ENCODE measurements at places on chromosomes 2 and 18.

DNA sequence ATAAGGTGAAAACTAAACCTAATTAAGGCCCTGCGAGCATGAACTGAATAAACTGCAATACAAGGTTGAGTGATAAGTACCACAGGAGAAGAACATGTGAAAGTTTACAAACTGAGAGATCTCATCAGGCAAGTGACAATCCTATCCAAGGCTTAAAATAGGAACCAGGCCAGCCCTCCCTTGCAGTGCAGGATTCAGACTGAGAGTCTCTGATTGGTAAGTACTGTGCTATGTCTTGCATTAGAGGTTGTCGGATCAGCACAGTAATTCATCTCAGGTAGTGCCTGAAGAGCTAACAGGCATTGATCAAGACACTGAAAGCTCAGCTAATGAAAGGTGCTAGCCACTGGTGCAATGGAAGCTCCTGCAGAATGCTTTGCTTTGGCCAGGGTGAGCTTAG, 801.7 kb upstream of the ID2 start:
- no peak for DNase-seq

DNA sequence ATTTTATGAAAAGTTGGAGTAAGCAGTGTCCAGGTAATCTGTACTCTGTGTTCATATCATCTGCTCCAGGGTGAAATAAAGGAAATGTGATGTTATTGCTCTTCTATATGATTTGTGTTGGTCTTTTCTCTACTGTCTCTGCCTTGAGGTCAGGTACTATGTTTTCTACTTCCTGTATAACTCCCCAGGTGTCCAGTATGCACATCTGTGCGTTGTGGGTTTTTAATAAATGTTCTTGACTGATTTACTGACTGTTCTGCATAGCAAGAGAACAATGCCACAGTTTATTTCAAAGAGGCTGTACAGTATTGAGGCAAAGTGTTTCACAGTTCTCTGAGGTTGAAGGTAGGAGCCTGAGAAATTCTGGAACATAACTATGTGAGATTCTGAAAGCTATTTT, 89.7 kb downstream of the BABAM2 start:
- DNase-seq: no peak

- DNase-seq: no peak
These were observed 374.4 kb downstream of the MTX2 start for GRCh38 chr2:176643646-176644045.

GRCh38 chr2:85803704-85804425, 50.1 kb downstream of the ATOH8 start:
- no peak for DNase-seq

DNA sequence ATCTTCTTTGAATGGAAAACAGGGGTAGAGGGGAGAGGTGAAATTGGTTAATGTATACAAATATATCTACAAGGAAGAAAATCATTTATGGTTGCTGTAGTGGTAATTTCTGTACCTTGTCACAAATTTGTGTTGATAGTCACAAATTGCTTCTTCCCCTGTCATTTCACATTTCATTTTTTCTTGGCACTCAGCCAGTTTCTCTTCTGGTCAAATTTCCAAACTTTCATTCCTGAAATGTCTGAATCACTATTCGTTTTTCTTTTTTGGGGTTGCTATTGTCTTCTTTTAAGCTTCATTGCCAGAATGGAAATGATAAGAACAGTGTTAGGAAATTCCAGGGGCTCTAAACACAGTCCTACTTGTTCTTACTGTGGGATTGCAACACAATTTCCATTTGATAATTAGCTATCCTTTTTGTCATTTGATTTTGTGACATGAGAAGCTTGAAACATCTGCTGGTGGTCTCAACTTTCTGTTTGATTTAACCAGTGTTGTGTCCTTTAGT, 136.0 kb upstream of the GCFC2 start:
- no peak for DNase-seq

DNA sequence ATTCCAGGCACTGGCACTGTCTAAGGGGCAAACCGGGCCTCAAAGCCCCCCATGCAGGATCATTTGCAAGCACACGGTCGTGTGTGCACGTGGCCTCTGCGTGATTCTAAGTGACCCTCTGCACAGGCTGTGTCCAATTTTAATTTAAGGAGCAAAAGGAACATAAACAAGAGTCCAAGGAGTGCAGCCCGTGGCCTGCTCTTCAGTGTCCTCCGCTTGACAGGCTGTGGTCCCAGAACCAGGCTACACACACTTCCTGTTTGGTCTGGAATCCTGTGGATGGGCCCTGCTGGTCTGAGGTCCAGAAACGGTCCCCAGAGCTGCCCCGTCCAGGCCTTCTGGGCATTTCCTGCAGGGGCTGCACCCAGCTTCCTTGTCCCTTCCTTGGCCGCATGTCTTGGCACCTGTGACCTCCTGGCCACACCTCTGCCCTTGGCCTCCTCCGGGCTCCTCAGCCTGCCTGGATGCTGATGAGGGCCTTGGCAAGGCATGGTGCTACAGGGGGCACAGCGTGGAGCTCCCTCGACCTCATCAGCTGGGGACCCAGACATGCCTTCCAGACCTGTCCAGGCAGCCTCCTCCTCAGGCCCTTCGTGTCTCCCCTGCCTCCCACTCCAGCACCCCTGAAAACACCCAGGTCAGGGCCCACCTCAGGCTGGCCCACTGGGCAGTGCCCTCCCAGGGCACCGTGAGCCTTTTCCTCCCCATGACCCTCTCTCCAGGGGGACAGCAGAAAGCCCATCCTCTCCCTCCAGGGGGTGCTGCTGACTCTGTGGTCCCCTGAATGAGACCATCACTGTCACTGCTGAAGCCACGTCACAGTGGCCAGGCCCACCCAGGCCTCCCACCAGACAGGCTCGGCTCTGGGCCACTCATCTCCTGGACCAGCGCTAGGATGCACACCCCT, 136.4 kb upstream of the GPC1 start:
- no peak for DNase-seq

DNA sequence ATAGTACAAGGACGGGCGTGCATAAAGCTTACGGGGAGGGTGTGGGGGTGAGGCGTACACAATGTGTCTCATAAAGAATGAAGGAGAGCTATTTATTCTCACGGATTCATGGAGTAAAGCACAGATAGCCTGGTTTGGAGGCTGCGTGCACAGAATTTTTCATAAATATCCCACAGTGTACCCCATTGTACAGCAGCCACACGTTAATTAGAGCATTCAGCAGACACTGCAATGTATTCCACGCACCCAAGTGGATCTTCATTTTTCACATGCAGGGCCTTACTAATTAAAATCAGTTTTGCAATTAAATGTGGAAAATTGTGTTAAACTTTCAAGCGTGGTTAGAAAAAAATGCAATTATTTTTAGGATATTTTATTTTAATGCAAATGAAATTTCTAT, 227.7 kb upstream of the PXDN start:
- DNase-seq: no peak

DNA sequence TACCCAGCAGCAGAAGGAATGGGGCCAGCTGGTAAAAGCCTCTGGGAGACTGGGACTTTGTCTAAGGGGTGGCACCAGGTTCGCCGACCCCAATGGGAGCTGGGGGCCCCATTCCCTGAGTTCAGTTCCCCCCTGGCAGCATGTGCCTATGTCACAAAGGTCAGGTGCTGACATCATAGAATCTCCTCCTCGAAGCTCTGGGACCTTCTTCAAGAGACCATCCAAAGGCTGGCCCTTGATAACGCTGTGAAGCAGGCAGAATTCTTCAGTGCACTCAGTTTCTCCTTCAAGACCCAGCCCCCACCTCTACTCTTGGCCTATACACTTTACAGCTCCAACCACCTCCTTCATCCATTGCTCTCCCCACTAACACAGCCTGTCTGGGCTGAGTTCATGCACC, at the start of gene PRR30:
PRR30 (minus strand) TSS at position 101 of the 400 bp plus-strand sequence. CDS start 1,081 bp downstream, outside the sequence.
- no peak for DNase-seq

- DNase-seq: peak; percentile 78
These were observed 79.7 kb upstream of the MSH2 start for GRCh38 chr2:47323009-47323821.

DNA sequence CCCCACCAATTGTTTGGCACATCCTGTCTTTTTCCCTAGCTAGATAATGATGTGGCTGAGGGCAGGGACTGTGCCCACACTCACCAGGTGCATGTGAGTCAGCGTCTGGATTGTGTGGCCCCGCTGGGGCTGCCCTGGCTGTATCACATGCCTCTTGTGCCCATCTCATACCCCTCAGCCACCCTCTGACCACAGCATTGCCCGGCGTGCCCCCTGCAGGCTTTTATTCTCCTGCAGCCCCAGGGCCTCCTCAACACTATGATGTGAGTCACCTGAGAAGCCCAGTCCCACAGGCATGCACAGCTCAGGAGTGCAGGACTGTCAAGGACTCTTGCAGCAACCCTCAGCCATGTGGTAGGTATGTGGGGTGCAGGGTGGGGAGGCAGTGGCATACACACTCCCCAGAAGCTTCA, 14.8 kb upstream of the STEAP3 start:
- no peak for DNase-seq

DNA sequence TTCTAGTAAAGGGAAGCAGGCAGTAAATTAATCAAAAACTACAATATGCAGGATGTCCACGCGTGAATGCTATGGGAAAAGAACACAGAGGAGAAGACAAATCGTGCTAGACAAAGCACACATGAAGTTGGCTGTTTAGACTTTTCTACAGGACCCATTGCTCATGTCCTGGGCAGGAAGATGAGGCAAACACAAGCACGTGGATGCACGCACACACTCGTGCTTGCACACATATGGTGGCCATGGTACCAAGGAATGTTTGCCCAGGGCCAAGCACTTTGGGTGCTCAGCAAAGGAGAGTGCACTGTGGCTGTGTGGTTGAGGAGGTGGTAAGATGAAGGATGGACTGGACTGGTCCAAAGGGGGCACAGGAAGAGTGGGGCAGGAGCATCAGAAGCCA, 80.2 kb upstream of the MCFD2 start:
- DNase-seq: no peak

GRCh38 chr2:30358351-30358750, 88.7 kb upstream of the LCLAT1 start:
- no peak for DNase-seq

DNA sequence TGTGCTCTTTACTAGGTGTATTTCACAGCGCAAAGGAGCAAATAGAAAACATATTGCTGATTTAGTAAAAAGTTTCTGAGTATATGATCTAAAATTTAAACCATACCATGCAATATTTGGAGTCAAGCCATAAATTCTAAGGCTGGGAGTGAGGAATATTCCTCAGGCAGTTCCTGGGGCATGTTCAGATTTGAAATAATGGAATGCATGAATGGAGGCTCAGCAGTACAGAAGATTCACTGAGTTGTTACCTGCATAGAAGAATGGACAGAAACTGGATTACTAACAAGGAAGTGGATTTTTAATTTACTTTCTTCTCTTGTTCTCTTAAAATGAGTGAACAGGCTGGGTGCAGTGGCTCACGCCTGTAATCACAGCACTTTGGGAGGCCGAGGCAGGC, 441.0 kb upstream of the MAP2 start:
- DNase-seq: no peak

DNA sequence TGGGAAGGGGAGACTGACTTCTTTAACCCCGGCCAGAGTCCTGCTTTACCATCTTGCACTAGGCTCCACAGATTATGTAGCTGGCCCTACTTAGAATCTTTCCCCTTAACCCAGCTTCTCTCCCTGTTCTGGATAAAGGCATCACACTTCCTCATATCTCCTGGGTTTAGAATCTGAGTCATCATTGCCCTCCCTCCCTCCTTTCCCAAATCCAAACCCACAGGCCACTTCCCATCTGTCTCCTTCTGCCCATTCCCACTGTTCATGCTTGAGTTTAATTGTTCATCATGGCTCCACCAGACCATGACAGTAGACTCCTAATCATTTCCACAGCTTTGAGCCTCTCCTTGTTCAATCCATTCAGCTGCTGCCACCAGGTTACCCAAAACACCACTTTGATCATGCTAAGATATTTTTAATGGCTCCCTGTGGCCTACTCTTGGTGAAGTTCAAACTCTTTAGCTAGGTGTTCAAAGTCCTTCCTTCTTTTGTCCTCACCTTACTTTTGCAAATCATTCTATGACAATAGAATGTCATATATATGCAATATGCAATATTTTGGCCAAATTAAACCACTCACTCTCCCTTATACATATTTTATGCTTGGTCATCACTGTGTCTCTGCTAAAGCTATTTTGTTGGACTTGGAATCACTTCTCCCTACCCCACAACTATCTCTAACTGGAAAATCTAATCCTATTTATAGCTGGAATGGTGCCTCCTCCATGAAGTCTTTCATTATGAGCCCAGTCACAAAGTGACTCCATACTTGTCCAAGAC, 5.5 kb downstream of the PDE11A start:
- DNase-seq: no peak

DNA sequence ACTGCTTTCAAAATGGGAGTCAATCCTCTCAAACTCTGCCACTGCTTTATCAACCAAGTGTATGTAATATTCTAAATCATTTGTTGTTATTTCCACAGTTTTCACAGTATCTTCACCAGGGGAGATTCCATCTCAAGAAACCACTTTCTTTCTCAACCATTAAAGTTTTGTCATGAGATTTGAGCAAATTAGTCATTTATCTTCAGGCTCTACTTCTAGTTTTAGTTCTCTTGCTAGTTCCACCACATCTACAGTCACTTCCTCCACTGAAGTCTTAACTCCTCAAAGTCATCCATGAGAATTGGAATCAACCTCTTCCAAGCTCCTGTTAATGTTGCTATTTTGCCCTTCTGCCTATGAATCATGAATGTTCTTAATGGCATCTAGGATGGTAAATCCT, 545.8 kb downstream of the ARHGAP15 start:
- no peak for DNase-seq

DNA sequence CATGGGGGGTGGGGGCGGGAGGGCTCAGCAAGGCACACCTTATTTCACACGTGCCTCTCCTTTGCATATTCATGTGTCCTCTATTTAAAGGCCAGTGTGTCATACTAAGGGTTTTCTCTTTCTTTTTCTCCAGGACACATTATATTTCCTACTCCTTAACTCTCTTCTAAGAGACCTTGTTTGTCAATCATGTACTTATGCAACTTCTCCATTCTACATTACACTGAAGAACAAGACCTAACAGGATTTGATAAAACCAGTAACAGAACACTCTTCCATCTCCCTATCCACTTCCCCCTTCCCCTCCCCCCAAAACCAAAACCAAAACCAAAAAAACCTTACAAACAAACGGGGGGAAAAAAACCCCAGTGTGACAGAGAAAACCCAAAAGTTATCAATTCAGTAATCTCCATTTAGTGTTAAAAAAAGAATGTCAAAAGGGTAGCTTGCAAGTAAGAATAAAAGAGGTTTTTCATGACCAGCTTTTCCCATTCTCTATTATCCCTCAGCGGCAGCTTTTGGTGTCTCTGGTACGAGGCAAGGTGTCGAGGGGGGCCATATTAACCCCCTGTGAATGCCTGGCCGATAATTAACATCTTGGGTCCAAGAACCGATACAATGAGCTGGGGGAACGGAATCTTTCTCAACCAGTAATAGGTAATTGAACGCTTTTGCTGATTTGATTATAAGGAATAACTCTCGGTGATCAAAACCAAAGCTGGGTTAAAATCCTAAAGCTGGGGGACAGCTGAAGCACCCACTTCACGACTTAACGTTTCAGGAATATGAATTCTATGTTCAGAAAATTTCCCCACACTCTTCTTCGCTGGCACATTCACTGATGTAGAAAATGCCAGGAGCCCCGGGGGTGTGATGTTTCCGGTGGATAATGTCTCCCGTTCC, 191.0 kb upstream of the TCF4 start:
- no peak for DNase-seq
